ENCODE measurements at places on chromosomes 7 and 10.

GRCh38 chr7:123864966-123865365 lies 20.0 kb downstream of the HYAL4 start:
- no peak for DNase-seq

GRCh38 chr10:11865561-11865960 lies 42.4 kb downstream of the PROSER2 start:
- DNase-seq, result no peak

DNA sequence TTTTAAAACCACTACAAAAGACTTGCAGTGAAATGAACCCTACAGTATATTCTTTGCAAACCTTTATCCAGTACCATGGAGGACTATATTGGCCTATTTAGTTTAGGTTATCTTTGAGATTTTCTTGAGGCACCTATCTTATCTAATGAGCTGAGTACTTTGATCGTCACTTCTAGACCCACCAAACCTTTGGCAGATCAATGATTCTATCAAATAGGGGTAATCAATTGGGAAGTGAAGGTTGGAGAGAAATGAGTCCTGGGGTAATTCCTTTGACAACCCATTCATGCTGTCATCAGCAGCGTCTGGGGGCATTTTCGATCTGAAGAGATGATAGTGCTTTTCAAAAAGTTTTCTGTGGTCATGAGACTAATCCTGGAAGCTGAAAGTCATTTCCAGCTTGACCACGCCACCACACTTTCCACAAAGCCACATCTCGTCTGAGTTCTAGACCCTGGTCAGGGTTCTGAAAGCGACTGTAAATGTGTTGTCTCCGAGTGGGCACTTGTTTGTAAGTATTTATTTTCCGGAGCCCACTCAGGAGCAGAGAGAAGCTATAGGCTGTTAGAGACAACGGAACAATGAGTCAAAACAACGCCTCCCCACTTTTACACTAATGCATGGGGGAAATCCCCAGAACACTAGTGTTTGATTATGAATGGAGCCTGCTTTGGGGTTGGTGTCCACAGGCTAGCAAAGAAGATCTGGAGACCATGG lies 4.8 kb downstream of the EGR2 start:
- peak; percentile 89 for DNase-seq

- DNase-seq, result no peak
These were observed 382.4 kb downstream of the SORCS3 start for GRCh38 chr10:105023211-105024111.

GRCh38 chr10:13787015-13787421 lies 200.3 kb downstream of the PRPF18 start:
- DNase-seq, result peak; percentile 74

- no peak for DNase-seq
These were observed 20.8 kb upstream of the ADAM12 start for GRCh38 chr10:126408953-126409641.

- DNase-seq, result no peak
These were observed 51.7 kb downstream of the DIP2C start for GRCh38 chr10:637771-638195.

GRCh38 chr7:68679459-68680234 lies 918.6 kb upstream of the AUTS2 start:
- DNase-seq, result no peak

GRCh38 chr7:105028004-105028403 lies 14.0 kb downstream of the KMT2E start:
- DNase-seq, result no peak

- DNase-seq, result no peak
These were observed 45.7 kb downstream of the ZNF138 start for GRCh38 chr7:64839910-64840309.

DNA sequence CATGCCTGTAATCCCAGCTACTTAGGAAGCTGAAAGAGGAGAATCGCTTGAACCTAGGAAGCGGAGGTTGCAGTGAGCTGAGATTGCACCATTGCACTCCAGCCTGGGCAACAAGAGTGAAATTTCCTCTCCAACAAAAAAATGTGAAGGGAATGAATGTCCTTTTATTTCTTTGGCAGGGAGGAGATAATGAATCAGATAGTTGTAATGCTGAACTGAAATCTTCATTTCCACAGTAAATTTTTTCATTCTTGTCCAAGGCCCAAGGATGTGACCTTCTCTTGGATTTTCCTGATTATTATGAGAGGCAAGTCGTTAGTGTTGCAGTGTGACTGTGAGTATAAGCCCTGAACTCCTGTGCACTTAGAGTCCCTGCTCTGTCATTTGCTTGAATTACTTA lies 13.6 kb downstream of the STAMBPL1 start:
- no peak for DNase-seq

- DNase-seq, result no peak
These were observed 374.2 kb upstream of the KLF6 start for GRCh38 chr10:4159173-4159572.

GRCh38 chr7:36260481-36260880 lies 107.4 kb downstream of the EEPD1 start:
- no peak for DNase-seq

DNA sequence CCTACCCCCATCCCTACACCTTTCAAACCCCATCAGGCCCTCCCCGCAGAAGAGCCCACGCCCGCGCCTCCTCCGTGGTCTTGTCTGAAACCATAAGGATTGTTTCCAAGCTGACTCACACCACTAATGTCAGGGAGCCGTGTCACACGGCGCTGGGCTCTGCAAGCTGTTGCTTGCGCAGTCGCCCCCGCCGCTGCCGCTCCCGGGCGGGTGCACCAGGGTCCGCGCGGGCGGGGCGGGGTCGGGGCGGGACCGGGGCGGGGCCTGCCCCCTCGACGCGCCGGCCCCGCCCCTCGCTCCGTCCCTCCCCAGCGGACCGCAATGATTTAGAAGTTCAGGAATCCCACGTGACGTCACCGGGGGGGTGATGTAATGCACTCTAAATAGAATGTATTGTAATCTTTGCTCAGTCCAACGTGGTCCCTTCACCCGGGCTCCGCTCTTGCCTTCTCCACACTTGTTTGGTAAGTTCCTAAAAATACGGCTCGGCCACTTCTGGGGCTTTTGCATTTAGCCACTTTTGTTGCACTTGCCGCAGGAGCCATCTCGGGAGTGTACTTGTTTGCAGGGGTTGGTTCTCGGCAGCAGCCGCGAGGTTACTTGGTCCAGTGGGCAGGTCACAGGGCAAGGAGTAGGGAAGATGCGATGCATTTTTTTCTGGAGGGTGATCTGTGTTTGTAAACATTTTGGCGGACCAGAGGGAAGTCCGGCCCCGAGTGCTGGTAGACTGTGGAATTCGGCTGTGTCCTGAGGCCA lies 3.2 kb upstream of the CREB5 start:
- DNase-seq, result peak; percentile 84

DNA sequence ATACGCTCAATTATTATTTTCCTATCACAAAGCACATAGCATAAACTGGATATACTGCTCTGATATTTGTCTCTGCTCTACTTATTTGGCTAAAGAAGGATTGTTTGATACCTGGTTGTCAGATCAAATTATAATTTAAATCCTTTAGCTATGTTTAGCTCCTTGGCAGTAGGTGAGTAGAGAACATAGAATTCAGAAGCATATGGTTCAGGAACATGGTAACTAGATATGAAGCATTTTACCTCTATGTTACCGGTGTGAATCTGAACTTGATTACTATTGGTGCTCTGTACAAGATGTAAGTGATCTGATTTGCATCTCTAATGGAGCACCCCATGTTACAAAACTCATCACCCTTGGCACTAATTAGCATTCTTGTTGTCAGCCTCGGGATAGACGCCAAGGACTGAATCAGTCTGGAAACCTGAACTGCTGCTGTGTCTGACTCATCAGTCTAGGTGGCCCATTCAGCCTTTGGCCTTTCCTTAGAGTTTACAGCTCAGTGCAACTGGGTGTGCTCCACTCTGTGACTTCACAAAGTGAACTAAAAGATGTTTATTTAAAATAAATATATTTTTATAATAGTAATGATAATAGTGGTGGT lies 12.3 kb upstream of the MYPN start:
- DNase-seq, result no peak

GRCh38 chr7:108455551-108455997 lies 662 bp downstream of the NRCAM start:
- peak; percentile 61 for DNase-seq

Data from activated CD8-positive, alpha-beta memory T cell treated with anti-CD3 and anti-CD28 coated beads, Interleukin-2, amount 50 U/mL, for 48 hours (primary cell).